ENCODE measurements at places on chromosomes 5 and 9.

GRCh38 chr9:131798246-131798645, 58.4 kb upstream of the RAPGEF1 start:
- no peak for DNase-seq

- no peak for DNase-seq
These were observed 64.9 kb upstream of the TJP2 start for GRCh38 chr9:69109152-69109551.

DNA sequence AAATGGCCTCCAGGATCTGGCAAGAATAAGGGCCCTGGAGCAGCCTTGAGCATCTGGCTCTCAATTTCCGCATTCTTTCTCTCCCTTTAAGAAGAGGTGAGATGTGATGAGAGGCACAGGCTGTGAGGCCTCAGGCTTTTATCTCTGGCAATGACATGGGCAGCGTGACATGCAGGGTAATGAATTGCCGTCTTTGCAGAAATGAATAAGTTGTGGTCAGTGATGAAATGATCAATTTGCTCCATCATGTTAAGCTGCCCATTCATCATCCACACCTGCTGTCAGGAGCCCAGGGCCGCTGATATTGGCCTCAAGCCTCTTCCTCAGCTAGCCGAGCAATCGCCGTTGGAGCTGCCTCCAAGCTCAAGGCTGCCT, 265.3 kb downstream of the TRIM32 start:
- DNase-seq: no peak

DNA sequence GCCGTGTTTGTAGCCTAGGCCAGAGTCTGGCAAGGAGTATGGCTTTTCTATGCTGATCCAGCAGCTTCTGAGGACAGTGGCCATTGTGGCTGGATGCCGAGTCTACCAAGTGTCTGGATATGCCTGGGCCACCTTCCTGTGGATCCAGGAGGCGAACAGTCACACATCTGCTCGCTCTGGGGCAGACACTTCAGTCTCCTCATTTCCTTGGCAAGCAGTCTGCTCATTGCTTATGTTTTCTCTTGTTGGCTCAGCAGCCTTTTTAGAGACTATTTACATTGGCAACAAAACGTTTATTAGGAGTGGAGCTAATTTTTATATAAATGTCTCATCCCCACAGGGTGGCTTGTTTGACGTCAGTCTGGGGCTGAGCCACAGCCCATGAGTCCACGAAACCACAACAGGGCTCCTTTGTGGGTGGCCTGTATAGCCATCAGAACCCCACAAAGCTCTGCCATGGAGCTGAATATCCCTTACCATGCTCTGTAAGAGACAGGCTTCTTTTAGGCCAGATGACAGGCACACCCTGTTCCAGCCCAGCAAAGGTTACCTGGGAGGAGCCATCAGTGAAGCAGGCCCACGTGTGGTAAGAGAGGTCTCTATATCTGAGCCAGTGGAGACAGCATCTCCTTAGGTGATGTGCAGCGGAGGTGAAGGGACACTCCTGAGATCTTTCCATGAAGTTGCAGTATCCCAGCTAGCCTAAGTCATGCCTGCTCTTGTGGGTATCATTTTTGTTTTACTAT, 221.7 kb downstream of the DIRAS2 start:
- no peak for DNase-seq

- DNase-seq: no peak
These were observed 284.2 kb upstream of the NMUR2 start for GRCh38 chr5:152689250-152689711.

Data from fibroblast of skin of abdomen (primary cell).